Smooth muscle cell of the coronary artery (primary cell): ENCODE measurements at places on chromosomes 16 and 17. TPM values are rescaled to one million over a fixed set of nuclear protein-coding genes. Genes with fewer than 3 reads are reported as not detected.

The PRDM7 gene
- total RNA-seq, result not detected in 2 replicates

The TNFRSF13B gene
- not detected in 2 replicates for total RNA-seq

The KPNA2 gene
- total RNA-seq, result 25.0 and 62.5 TPM in 2 replicates

The INCA1 gene
- total RNA-seq, result 0.30 and 1.1 TPM in 2 replicates

The GCGR gene
- not detected in 2 replicates for total RNA-seq

The IRX6 gene
- total RNA-seq, result 0.12 TPM in 1 of 2 replicates, not detected in the other

The LITAF gene
- total RNA-seq, result 28.8 and 94.8 TPM in 2 replicates

The RAB34 gene
- 115 and 204 TPM in 2 replicates for total RNA-seq

The CDH11 gene
- total RNA-seq, result 983 and 1,255 TPM in 2 replicates

The TOX3 gene
- not detected in 2 replicates for total RNA-seq

The G6PC1 gene
- total RNA-seq, result not detected in 2 replicates

The KRTAP9-2 gene
- not detected in 2 replicates for total RNA-seq

The PLA2G10 gene
- not detected in 2 replicates for total RNA-seq

The HSD17B2 gene
- total RNA-seq, result 0.35 TPM in 1 of 2 replicates, not detected in the other

The ANKFN1 gene
- total RNA-seq, result 0.82 TPM in 1 of 2 replicates, not detected in the other

The CPHXL2 gene
- not detected in 2 replicates for total RNA-seq

The KRT39 gene
- total RNA-seq, result 0.12 TPM in 1 of 2 replicates, not detected in the other

The ETV4 gene
- 0.23 and 2.9 TPM in 2 replicates for total RNA-seq

The HOXB7 gene
- total RNA-seq, result 0.30 TPM in 1 of 2 replicates, not detected in the other

The HS3ST6 gene
- total RNA-seq, result not detected in 2 replicates

The NACA2 gene
- total RNA-seq, result not detected in 2 replicates

The TPSG1 gene
- total RNA-seq, result not detected in 2 replicates

The ARHGDIG gene
- total RNA-seq, result 2.2 and 2.9 TPM in 2 replicates

The KRT9 gene
- not detected in 2 replicates for total RNA-seq

The KRTAP1-5 gene
- total RNA-seq, result not detected in 2 replicates

The SULT1A1 gene
- 5.0 and 12.9 TPM in 2 replicates for total RNA-seq

The TBC1D3H gene
- total RNA-seq, result not detected in 2 replicates

The TSNAXIP1 gene
- 1.2 and 1.9 TPM in 2 replicates for total RNA-seq

The TNS4 gene
- total RNA-seq, result not detected in 2 replicates

The DHX58 gene
- 5.9 and 15.3 TPM in 2 replicates for total RNA-seq

The ABCC1 gene
- 27.4 and 33.0 TPM in 2 replicates for total RNA-seq

The CAMTA2 gene
- total RNA-seq, result 4.1 TPM in 2 replicates

The LUC7L gene
- total RNA-seq, result 26.6 and 30.3 TPM in 2 replicates

The C16orf86 gene
- total RNA-seq, result 1.6 and 3.6 TPM in 2 replicates

The CNTD1 gene
- total RNA-seq, result 0.30 TPM in 1 of 2 replicates, not detected in the other

The OSGIN1 gene
- 0.59 and 1.6 TPM in 2 replicates for total RNA-seq

The CACNG3 gene
- total RNA-seq, result not detected in 2 replicates

The KIF19 gene
- 1.1 TPM in 1 of 2 replicates, not detected in the other for total RNA-seq

The NETO2 gene
- 1.1 and 3.0 TPM in 2 replicates for total RNA-seq

The TNFSF13 gene
- 0.59 and 1.1 TPM in 2 replicates for total RNA-seq

The SYNRG gene
- 5.7 and 9.1 TPM in 2 replicates for total RNA-seq

The FNDC8 gene
- total RNA-seq, result not detected in 2 replicates

The IL34 gene
- total RNA-seq, result 5.2 and 8.4 TPM in 2 replicates

The ZNF48 gene
- 2.2 and 8.8 TPM in 2 replicates for total RNA-seq

The PKD1 gene
- 63.7 and 174 TPM in 2 replicates for total RNA-seq

The NPW gene
- total RNA-seq, result 0.23 and 0.60 TPM in 2 replicates
